ENCODE measurements at places on chromosomes 3 and 15. TPM values are rescaled to one million over a fixed set of nuclear protein-coding genes. Genes with fewer than 3 reads are reported as not detected.

DNA sequence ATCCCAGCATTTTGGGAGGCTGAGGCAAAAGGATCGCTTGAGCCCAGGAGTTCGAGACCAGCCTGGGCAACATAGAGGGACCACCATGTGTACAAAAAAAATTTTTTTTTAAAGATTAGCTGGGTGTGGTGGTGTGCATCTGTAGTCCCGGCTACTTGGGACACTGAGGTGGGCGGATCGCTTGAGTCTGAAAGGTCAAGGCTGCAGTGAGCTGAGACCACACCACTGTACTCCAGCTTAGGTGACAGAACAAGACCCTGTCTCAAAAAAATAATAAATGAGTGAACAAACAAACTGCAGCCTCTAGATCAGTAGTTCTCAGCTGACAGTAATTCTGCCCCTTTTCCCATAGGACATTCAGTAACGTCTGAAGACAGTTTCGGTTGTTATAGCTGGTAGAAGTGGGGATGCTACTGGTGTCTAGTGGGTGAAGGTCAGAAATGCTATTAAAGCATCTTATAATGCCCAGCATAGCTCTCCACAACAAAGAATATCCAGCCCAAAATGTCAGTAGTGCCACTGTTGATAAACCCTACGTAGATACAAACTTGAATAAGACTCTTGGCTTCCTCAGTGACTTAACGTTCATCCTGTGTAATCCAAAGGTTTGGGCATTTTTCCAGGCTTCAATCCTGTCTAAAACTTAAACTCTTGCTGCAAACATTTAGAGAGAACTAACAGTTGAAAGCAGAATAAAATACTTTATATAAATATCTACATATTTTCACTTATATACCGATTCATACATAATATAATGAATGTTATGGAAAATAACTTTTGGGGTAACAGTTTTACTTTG is 10.6 kb downstream of the SMC4 start:
- H3K27me3 ChIP-seq, result no peaks in the 10 kb centered on the region
- H3K36me3 ChIP-seq, result peaks cover 86% of the 10 kb centered on the region
- H3K27ac ChIP-seq, result peak overlapping the region; percentile 50
- DNase-seq, result no peak
- H3K4me1 ChIP-seq, result peaks cover 23% of the 10 kb centered on the region

- DNase-seq, result peak; percentile 70
- peaks cover 11% of the 10 kb centered on the region for H3K4me1 ChIP-seq
- H3K27me3 ChIP-seq, result peaks cover 22% of the 10 kb centered on the region
- no peak overlapping the region for H3K27ac ChIP-seq
- H3K36me3 ChIP-seq, result no peaks in the 10 kb centered on the region
Measured at GRCh38 chr3:42376344-42376798, 34.0 kb downstream of the LYZL4 start.

GRCh38 chr15:90165659-90166489 is 35.3 kb upstream of the SEMA4B start:
- peak overlapping the region; percentile 18 for H3K4me3 ChIP-seq
- peaks cover 8% of the 10 kb centered on the region for H3K36me3 ChIP-seq
- peak; percentile 96 for DNase-seq
- no peaks in the 10 kb centered on the region for H3K27me3 ChIP-seq
- H3K27ac ChIP-seq, result peak overlapping the region; percentile 79
- H3K4me1 ChIP-seq, result peaks cover 44% of the 10 kb centered on the region

DNA sequence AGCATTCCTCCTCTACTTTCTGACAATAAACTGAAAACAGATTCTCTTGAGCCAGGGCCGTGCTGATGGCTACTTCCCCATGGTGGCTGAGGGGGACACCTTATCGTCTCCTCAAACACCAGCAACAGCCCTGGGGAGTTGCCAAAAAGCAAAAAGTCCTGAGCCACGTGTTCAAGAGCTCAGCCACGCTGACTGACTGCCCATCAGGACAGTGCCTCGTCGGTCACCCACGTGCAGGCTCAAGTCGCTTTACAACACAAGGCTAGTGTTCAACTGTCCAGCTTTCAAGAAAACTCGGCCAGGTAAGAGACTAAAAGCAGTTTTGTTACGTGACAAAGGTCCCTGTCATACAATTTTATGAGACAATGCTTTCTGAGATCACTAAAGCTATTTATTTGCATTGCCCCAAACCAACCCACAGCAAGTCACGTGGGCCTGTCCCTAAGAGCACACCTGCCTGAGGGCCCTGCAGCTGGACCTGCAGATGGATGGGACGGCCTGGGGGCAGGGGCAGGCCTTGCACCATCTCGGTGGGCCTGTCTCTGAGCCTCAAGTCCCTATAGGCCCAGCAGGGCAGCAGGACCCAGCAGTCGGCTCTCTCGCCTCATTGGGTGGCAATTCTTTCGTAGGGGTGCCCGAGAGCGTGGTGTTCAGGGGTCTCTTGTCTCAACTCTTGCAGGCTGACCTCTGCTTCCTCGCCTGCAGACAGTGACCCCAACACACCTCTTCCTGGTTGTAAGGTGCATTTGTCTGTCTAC is 42.7 kb downstream of the NIPA2 start:
- peaks cover 6% of the 10 kb centered on the region for H3K36me3 ChIP-seq
- H3K27me3 ChIP-seq, result no peaks in the 10 kb centered on the region

- H3K36me3 ChIP-seq, result peaks cover 5% of the 10 kb centered on the region
- H3K27me3 ChIP-seq, result no peaks in the 10 kb centered on the region
- H3K4me3 ChIP-seq, result no peak overlapping the region
- no peak for DNase-seq
Measured at GRCh38 chr3:44802011-44802410, 40.4 kb downstream of the KIF15 start.

- no peak for DNase-seq
- no peak overlapping the region for H3K27ac ChIP-seq
- no peaks in the 10 kb centered on the region for H3K27me3 ChIP-seq
- no peak overlapping the region for H3K4me3 ChIP-seq
Measured at GRCh38 chr3:112900113-112900512, 53.4 kb upstream of the CD200R1L start.

CHRNA3 gene
- not detected for total RNA-seq

CACNA2D3 gene
- total RNA-seq, result not detected

ZNF502 gene
- total RNA-seq, result 1.8 TPM
